ENCODE measurements at places on chromosomes 6 and 20.
A peak's percentile ranks its signal among the peaks of the same experiment; 100 is the strongest.

DNA sequence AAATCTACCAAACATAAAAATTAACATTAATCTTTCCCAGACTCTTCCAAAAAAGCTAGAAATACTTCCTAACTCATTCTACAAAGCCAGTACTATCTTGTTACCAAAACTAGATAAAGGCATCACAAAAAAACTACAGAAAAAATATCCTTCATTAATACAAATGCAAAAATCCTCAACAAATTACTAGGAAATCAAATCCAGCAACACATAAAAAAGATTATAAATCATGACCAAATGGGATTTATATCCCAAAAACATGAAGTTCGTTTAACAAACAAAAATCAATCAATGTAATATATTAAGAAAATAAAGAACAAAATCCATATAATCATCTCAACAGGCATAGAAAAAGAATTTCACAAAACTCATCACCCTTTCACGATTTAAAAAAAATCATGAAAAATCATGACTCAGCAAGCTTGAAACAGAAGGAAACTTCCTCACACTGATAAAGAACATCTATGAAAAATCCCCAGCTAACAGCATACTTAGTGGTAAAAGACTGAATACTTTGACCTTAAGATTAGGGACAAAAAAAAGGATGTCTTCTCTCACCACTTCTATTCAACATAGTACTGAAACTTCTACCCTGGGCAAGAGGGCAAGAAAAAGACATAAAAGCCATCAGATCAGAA is 43.2 kb downstream of the RANBP9 start:
- DNase-seq = no peak

DNA sequence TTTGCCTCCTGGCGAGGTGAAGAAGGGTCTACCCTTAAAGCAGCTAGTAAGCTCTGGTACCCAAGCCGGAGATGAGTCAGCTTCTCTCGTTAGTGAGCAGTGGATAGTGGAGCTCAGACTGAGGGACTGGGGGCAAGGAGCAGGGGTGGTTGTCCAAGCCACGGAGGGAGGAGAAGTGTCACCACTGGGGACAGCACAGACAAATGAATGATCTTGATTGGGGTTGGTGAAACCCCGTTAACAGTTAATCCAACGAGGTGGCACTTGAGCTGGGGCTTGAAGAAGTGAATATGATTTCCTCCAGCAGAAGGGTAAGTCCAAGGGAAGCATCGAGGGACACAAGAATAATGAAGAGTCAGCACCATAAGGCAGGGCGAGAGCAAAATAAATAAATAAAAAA is 43.0 kb downstream of the JARID2 start:
- DNase-seq = no peak

DNA sequence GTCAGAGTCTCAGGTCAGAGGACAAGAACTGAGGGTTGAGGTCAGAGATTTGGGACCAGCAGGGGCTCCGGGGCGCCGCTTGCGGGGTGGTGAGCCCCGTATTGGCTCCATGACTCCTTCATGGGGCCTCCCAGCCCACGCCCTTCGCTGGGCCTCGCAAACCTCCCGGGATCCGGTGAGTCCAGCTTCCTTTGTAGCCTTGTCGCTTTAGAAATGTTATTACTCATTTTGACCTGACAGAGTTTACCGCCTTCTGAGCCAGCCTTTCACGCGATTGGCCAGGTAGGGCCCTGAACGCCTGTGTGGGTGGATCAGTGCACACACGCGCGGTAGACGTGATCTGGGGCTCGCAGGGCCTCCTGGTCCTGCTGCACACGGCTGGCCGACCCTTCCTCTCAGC is 181.1 kb downstream of the ERMARD start:
- DNase-seq = no peak

DNA sequence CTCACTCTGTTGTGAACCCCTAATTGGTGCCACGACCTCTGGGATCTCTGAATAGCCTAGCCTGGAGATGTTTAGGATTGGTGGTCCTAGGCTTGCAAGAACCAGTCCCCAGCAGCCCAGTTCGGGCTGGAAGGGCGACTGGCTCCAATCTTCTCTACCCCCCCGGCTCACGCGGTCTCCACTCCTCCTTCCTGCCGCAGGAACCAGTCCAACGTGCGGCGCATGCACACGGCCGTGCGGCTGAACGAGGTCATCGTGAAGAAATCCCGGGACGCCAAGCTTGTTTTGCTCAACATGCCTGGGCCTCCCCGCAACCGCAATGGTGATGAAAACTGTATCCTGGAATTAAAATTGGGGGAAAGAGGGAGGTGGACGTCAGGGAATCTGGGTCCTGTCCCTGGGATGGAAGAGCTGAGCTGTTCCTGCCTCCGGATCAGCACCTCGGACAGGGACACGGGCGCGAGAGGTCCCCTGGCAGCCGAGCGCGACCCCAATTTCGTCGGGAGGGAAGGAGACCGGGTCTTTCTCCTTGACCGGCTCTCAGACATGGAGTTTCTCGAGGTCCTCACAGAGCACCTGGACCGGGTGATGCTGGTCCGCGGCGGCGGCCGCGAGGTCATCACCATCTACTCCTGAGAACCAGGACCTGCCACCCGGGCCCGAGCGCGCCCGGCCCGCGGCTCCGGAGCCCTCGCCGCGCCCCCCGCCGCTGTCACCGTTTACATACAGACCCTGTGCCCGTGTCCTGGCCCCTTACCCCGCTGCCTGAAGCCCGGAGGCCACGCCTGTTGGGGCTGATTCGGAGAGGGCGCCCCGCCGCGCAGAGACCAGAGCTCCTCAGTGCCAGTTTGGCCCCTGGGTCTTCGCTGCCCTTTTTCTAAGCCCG is 28.2 kb downstream of the SLC12A5 start:
- DNase-seq = peak; percentile 10

DNA sequence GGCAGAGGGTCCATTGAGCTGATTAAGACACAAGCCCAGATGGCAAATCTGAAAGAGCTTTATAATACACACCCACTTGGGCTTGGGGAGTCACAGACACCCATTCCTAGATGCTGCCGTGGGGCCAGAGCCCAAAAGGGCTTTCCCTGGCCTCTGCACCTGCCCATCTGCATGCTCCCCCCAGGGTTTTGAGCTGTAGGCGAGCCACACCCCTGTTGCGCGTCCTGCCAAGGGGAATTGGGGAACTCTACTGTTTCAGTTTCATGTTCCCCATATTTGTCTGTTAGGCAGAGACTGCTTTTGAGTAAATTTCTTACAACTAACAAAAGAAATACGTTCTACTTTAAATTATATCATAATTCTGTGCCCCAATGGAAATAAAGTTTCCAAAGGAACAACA is 52.9 kb upstream of the FNDC1 start:
- no peak for DNase-seq

GRCh38 chr6:11346516-11346915 is 114.0 kb upstream of the NEDD9 start:
- DNase-seq = no peak

DNA sequence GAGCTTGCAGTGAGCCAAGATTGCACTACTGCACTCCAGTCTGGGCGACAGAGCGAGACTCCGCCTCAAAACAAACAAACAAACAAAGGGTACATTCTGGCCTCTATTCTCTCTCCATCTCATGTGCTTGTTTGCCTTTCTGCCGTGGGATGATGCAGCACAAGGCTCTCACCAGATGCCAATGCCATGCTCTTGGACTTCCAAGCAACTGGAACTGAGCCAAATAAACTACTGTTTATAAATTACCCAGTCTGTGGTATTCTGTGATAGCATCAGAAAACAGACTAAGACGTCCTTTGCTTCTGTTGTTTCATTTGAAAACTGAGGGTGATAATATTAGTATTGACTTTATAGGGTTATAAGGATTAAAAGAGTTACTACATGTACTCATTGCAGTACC is 3.6 kb upstream of the BRD2 start:
- DNase-seq = no peak

DNA sequence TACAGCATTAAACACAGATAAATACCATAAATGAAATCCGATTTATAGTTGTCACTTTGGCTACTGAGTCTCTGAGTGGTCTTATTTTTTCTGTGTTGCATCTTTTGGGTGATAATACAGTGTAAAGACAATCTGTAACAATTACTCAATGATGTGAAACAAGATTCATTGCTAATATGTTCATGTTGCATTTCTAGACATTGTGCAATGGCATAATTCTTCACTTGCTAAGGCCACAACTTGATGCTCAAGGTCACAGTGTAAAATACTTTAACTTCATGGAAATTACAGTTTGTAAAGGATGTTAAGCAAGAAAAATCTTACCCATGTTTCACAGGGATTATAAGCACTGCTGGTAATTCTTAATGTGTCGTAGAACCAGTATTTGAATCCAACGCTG is 74.9 kb upstream of the SMLR1 start:
- DNase-seq = no peak

DNA sequence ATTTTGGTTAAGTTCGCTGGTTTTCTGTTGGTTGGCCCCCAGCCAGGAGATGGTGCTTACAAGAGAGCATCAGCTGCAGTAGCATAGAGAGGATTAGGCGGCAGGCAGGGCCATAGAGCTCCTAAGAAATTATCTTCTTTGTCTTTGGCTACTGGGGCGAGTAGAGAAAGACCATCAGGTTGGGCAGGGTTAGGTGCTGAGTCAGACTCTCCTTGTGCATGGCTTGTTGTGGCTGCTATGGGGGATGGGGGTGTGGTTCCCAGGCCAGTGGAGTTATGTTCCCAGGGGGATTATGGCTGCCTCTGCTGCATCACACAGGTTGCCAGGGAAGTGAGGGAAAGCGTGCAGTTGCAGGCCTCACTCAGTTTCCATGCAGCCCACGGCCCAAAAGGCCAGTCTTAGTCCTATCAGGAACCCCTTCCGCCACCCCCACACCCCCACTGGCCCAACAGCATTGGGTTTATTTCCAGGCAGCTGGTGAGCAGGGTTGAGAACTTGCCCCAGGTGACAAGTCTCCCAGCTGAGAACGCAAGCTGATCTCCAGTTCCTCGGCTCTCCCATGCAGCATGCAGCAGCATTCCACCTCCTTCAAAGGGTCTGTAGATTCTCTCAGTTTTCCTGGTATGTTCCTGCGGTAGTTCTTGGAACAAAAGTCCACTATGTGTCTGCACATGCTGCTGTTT is 243.7 kb downstream of the UTRN start:
- DNase-seq = no peak

GRCh38 chr6:53035549-53036213 is 29.5 kb upstream of the FBXO9 start:
- DNase-seq = no peak

- DNase-seq = no peak
Measured at GRCh38 chr20:64241061-64241460, 14.5 kb upstream of the PCMTD2 start.

DNA sequence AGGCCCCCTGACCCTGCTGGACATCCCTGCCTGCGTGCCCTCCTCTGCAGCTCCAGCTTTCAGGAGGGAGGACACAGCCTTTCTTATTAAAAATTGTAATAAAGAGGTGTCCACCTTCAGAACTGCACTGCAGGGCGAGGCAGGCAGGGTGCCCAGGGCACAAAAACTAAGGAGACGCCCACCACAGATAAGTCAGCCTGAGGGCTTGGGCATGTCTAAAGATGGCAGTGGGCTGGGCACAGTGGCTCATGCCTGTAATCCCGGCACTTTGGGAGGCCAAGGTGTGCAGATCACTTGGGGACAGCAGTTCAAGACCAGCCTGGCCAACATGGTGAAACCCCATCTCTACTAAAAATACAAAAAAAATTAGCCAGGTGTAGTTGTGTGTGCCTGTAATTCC is 7.0 kb upstream of the C20orf144 start:
- DNase-seq = no peak

DNA sequence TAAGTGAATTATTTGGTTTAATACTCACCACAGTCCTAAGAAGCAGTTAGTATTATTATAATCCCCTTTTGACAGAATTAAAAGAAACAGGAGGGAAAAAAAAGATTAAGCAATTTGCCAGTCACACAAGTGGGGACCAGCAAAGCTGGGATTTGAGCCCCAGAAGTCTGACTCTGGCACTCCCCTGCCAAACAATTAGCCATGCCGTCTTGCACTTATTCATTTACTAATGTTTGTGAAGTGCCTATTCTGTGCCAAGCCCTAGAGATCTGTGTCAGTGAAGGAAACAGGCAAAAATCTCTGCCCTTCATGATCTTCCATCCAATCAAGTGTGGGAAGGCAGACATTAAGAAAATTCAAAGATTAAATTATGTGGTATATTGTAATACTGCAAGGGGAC is 126.0 kb upstream of the TOP1 start:
- no peak for DNase-seq

DNA sequence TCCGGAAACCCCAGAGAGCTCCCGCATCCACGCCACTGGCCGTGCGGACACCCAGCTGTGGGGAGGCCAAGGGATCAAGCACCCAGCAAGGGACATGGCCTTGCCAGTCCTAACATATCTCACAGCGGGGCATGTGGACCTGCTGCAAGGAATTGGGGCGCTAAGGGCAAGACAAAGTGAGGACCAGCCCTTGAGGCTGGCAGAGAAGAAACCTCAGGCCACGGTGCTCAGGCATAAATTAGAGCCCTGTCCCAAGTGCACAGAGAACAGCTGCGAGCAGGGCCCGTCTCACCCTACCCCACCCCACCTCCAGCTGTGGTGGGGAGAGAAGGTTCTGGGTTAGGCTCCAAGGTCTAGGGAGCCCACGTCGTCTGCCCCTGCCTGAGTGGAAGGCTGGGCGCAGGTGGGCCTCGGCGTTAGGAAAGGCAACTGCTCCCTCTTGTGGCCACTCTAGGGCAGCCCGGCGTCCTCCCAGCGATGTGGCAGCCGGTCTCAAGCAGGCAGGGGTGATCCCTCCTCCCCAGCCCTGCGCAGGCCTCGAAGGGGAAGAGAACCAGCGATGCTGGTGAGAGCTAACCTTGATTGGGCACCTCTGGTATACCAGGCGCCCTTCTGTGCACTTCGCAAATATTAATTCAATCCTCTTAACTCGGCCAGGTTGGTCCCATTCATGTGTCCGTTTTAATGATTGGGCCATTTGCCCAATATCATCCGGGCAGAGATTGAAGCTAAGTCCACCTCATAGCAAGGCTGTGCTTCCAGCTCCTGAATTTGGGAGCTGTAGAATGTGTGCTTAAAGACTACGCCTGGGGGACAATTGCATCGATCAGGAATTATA is 235.8 kb downstream of the NFATC2 start:
- DNase-seq = peak; percentile 70

DNA sequence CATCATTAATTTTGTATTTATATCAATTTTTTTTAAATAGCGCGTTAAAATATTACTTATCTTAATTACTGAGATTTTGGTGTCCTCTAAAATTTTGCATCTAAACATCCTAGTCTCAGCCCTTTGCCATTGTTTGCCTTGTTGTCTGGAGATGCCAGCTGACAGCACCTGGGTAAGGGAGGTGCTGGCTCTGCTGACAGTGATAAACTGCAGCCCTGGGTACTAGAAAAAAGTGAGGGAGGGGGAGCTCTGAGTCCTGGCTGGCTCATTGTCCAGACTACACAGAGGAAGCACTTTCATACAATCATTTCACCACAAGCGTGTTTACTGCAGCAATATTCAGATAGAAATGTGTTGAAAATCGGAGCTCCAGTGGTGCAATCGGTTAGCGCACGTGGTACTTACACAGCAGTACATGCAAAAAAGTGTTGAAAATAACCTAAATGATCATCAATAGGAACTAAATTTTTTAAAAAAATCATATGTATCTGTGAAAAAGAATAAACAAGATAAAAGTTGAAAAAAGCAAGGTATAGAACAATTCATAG is 18.5 kb upstream of the UBR2 start:
- no peak for DNase-seq

GRCh38 chr6:26104457-26105108 is 17.4 kb downstream of the HFE start:
- DNase-seq = peak; percentile 25

Measured in activated CD4-positive, alpha-beta T cell treated with anti-CD3 and anti-CD28 coated beads, Interleukin-2, amount 10 ng/mL, durations not matched to agents 7 days and 5 days (primary cell).